ENCODE measurements at places on chromosomes 2 and 18. TPM values are rescaled to one million over a fixed set of nuclear protein-coding genes. Genes with fewer than 3 reads are reported as not detected.

The MATN3 gene
- total RNA-seq, result 9.7 TPM

The KIAA2012 gene
- total RNA-seq, result not detected

The IL36A gene
- not detected for total RNA-seq

The TSGA10 gene
- total RNA-seq, result 7.4 TPM

The CCDC68 gene
- total RNA-seq, result 0.92 TPM

The LINC00305 gene
- total RNA-seq, result not detected

The IL1A gene
- 0.74 TPM for total RNA-seq

The EPHA4 gene
- 5.1 TPM for total RNA-seq

The SLC38A11 gene
- not detected for total RNA-seq

- peaks cover 8% of the 10 kb centered on the region for H3K4me1 ChIP-seq
- peaks cover 14% of the 10 kb centered on the region for H3K36me3 ChIP-seq
- peak overlapping the region; percentile 96 for H3K27ac ChIP-seq
- DNase-seq, result peak; percentile 60
Measured at GRCh38 chr2:205764270-205764746, 82.0 kb downstream of the NRP2 start.

DNA sequence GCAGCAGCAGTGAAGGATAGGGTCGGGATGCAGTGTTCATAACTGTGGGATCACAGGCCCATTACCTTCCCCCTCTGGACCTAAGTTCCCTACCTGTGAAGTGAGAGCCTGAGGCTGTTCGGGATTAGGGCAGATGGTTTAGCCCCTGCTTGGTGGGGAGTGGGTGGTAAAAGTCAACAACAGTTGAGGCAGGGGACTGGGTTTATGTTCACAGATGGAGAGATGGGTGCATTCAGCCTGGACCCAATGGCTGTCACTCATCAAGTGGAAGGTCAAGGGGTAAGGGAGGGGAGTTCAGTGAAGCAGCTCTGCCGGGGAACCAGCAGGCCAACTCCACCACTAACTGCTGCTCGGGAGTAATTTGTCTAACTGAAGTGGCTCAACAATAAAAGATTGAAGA lies 180.4 kb downstream of the FAM210A start:
- no peak overlapping the region for H3K4me3 ChIP-seq
- H3K4me1 ChIP-seq, result no peaks in the 10 kb centered on the region
- no peaks in the 10 kb centered on the region for H3K27me3 ChIP-seq
- H3K36me3 ChIP-seq, result no peaks in the 10 kb centered on the region

GRCh38 chr2:145752091-145752806 lies 1232.3 kb upstream of the ZEB2 start:
- DNase-seq, result no peak
- H3K4me1 ChIP-seq, result peaks cover 2% of the 10 kb centered on the region
- no peaks in the 10 kb centered on the region for H3K27me3 ChIP-seq
- no peak overlapping the region for H3K27ac ChIP-seq
- H3K36me3 ChIP-seq, result no peaks in the 10 kb centered on the region

GRCh38 chr18:9334973-9335696 lies 562 bp downstream of the TWSG1 start:
- DNase-seq, result no peak
- peaks cover 8% of the 10 kb centered on the region for H3K27me3 ChIP-seq
- H3K4me3 ChIP-seq, result peak overlapping the region; percentile 66
- peak overlapping the region; percentile 37 for H3K27ac ChIP-seq
- H3K36me3 ChIP-seq, result no peaks in the 10 kb centered on the region

GRCh38 chr2:160062292-160063005 lies at the start of gene PLA2R1:
PLA2R1 (minus strand) TSS chr2:160062615; CDS start chr2:160062403, 212 bp downstream.
- peak within 1 kb of the TSS; percentile 33 for H3K4me3 ChIP-seq
- H3K4me1 ChIP-seq, result peaks cover 8% of the 10 kb centered on the region

DNA sequence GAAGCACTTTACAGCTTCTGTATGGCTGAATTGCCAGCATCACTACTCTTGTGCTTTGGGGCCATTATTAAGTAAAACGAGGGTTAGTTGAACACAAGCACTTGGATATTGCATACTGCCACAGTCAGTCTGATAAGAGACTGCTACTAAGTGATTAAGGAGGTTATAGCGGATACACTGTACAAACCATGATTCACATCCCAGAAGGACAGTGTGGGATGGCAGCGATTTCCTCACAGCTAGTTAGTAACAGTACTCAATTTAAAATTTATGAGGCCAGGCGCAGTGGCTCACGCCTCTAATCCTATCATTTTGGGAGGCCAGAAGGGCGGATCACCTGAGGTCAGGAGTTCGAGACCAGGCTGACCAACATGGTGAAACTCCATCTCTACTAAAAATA lies 2.6 kb upstream of the BMPR2 start:
- H3K27ac ChIP-seq, result no peak overlapping the region
- no peak overlapping the region for H3K4me3 ChIP-seq
- H3K36me3 ChIP-seq, result no peaks in the 10 kb centered on the region
- H3K4me1 ChIP-seq, result no peaks in the 10 kb centered on the region

- no peaks in the 10 kb centered on the region for H3K36me3 ChIP-seq
- no peaks in the 10 kb centered on the region for H3K27me3 ChIP-seq
- H3K4me3 ChIP-seq, result no peak overlapping the region
- H3K4me1 ChIP-seq, result no peaks in the 10 kb centered on the region
- DNase-seq, result no peak
Measured at GRCh38 chr18:65422544-65423136, 328.2 kb upstream of the CDH7 start.

- H3K4me1 ChIP-seq, result peaks cover 25% of the 10 kb centered on the region
- H3K27me3 ChIP-seq, result peaks cover 22% of the 10 kb centered on the region
- peak; percentile 62 for DNase-seq
- peak overlapping the region; percentile 67 for H3K4me3 ChIP-seq
Measured at GRCh38 chr18:46335534-46336101, 231.4 kb downstream of the HAUS1 start.

GRCh38 chr2:129192841-129193253 lies 786.6 kb upstream of the RAB6C start:
- H3K4me3 ChIP-seq, result no peak overlapping the region
- peaks cover 6% of the 10 kb centered on the region for H3K4me1 ChIP-seq
- H3K27me3 ChIP-seq, result no peaks in the 10 kb centered on the region
- no peaks in the 10 kb centered on the region for H3K36me3 ChIP-seq

DNA sequence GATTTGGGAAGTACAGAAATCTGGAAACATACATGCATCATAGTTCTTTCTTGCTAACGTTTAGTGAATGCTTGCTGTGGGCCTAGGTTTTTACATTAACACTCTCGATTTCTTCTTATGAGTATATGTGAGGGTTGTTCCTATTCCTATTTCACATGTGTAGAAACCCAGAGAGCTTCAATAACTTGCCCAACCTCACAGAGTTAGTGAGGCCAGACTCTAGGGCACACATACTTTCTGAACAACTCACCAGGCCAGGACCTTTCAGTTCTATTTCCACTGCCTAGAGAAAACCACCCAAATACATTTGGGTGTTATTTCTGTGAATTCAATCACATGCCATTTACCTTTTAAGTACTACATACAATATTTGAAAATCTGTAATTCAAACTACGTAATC lies 8.2 kb upstream of the KCTD1 start:
- H3K36me3 ChIP-seq, result no peaks in the 10 kb centered on the region
- H3K27ac ChIP-seq, result no peak overlapping the region
- H3K27me3 ChIP-seq, result peaks cover 15% of the 10 kb centered on the region
- H3K4me3 ChIP-seq, result no peak overlapping the region

DNA sequence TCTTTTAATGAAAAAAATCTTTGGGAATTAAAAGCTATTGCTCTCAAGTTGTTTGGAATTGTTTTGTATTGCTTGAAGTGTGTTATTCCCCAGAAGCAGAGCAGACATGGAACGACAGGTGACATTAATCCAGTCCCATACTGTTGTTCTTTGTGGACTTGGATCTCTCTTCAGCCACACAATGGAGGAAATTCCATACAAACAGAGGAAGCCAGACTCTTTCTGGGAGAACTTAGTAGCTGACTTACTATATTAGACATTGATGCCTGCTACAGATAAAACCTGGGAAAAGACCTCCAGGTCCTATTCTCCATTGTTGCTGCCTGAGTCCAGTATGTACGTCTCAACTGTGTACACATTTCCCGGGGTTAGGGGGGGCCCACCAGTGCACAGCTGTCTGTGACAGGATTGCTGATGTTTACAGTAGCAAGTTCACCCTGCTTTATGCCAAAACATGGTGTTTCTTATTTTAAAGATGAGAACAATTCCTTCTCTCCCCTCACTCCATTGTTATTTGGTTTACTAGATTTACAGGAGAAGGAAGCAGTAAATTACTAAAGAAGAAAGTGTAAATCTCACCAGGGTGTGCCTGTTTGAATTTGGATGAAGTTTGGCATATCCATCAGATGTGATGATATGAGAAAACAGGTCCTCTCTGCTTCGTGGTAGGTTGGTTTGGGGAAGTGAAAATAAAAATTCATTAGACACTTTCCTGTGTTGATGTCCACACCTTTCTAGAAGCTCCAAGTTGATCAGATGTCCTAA lies 142.4 kb upstream of the RBBP8 start:
- H3K27ac ChIP-seq, result no peak overlapping the region
- no peaks in the 10 kb centered on the region for H3K36me3 ChIP-seq
- no peaks in the 10 kb centered on the region for H3K27me3 ChIP-seq
- no peak for DNase-seq

DNA sequence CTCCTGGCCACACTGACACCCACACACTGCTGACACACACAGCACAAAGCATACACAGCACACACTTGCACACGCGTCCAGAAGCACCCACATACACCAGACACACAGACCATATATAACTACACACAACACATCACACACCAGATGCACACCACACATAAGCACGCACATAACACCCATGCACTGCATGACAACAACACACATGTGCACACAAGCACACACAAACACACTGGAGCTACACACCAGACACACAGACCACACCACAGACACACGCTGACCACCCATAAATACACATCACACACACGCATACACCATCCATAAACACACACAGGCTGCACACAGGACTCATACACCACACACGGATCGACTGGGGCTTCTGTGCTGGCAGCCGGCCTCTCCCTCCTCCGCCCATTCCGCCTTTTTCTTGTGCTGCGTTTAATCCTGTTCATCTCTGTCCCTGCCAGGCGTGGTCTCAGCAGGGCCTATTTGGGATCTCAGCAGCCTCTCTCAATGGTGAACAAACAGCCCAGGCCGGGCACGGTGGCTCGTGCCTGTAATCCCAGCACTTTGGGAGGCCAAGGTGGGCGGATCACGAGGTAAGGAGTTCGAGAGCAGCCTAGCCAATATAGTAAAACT lies 396.9 kb upstream of the MYT1L start:
- no peak overlapping the region for H3K4me3 ChIP-seq
- H3K36me3 ChIP-seq, result no peaks in the 10 kb centered on the region
- no peak for DNase-seq
- H3K4me1 ChIP-seq, result no peaks in the 10 kb centered on the region
- no peak overlapping the region for H3K27ac ChIP-seq

DNA sequence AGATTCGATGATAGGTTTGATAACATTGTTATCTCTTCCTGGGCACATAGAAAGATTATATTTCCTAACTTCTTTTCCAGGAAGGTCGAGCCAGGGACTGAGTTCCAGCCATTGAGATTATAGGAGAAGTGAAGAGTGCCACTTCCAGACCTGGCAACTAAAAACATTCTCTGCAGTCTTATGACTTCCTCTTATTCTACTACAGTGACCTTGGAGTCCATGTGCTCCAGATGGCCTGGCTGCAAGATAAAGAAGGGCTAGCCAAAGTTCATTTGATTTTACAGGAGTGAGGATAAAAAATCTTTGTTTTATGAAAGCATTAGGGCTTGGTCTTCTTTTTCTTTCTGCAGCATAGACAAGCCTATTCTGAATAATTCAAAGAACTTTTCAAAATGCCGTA lies 363.0 kb downstream of the FSIP2 start:
- DNase-seq, result no peak
- no peaks in the 10 kb centered on the region for H3K36me3 ChIP-seq
- no peak overlapping the region for H3K27ac ChIP-seq
- no peaks in the 10 kb centered on the region for H3K27me3 ChIP-seq

- DNase-seq, result no peak
- no peak overlapping the region for H3K27ac ChIP-seq
- H3K36me3 ChIP-seq, result no peaks in the 10 kb centered on the region
- H3K4me1 ChIP-seq, result peaks cover 14% of the 10 kb centered on the region
Measured at GRCh38 chr18:55585920-55586561, 2.0 kb downstream of the TCF4 start.

DNA sequence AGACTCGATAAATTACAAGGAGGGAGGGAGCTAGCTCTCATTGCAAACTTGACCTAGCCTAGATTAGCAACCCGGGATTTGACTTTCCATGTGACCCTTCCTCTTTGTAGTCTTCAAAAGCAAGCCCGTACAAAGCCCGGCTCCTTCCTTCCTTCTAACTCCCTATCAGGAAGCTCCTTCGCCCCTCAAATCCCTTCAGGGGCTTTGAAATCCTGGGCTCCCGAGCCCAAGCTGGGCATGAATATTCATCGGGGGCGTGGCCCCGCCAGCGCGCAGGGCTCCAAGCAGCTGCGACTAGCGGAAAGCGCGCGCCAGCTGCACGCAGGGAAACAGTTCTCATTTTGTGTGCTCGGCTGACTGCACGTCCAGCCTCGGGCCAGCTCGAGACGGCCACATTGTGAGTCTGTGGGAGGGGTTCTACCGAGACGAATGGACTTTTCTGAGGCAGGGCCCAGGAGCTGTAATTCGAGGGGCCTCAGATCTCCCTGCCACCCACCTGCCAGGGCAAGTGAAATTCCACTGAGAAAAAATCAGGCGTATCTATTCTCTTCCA lies 84.0 kb upstream of the PELI1 start:
- DNase-seq, result peak; percentile 88
- no peak overlapping the region for H3K27ac ChIP-seq
- H3K4me1 ChIP-seq, result peaks cover 2% of the 10 kb centered on the region
- H3K27me3 ChIP-seq, result no peaks in the 10 kb centered on the region
- peak overlapping the region; percentile 35 for H3K4me3 ChIP-seq
- H3K36me3 ChIP-seq, result no peaks in the 10 kb centered on the region

DNA sequence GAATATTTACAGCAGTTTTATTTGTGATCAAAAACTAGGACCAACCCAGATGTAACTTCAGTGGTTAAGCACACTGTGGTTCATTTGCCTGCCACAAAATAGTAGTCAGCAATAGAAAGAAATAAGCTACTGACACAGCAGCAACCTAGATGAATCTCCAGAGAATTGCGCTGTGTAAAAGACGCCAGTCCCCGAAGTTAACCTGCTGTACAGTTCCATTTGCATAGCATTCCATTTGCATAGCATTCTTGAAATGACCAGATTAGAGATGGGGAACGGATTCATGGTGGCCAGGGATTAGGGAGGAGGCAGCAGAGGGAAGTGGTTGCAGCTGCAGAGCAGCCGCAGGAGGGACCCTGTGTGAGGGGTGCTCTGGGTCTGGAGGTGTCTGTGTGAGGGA lies 39.3 kb upstream of the NFATC1 start:
- no peak overlapping the region for H3K27ac ChIP-seq
- no peak for DNase-seq
- H3K36me3 ChIP-seq, result peaks cover 15% of the 10 kb centered on the region
- H3K4me3 ChIP-seq, result no peak overlapping the region
- H3K27me3 ChIP-seq, result no peaks in the 10 kb centered on the region
